ENCODE measurements at places on chromosomes 2 and 18.

DNA sequence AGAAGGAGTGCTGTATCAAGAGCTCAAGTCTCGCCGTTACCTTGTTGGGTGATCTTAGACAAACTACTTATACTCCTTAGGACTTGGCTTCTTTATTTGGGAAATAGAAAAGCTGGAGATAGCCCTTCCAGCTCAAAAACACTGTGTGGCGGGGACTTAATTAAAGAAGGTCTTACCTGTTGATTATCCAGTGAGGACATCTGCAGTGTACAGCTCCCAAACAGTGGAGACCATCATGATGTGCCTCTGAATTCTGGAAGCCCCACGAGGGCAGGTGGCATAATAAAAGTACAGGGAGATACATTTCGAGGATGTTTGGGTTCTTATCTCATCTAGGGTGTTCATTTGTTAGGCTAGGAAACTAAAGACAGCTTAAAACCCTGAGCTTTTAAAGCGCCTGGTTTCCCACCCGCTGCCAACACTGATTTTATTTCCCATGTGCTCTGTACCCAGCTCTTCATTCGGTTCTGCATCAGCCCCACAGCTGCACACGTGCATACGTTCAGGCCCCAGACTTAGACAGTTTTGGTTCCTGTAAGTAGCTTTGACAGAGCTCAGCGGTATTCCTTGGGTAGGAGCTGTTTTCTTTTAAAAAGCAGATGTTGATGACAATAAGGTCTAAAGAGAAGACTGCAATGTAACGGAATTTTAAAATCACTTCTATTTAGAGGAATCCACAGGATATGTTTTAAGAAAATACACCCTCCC, 80.5 kb upstream of the SIX2 start:
- DNase-seq = no peak

DNA sequence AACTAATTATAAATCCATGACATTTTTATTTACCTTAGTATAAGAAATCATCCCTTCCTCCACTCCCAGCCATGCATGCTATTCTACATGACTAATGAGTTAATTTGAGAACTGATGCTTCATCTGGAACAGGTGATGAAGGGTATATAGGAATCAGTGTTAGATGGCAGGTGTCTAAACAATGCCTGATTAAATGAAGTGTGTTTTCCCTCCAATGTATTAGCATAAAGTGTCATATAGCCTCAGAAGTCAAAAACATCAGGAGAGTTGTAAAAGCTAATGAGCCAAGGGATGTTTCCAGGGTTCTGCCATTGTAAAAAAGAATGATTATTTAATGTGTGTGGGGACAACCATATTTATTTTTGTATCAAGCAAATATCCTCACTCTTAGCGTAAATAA, 913.8 kb downstream of the DCC start:
- DNase-seq = no peak

- no peak for DNase-seq
Measured at GRCh38 chr18:24935008-24935407, 417.0 kb downstream of the ZNF521 start.

DNA sequence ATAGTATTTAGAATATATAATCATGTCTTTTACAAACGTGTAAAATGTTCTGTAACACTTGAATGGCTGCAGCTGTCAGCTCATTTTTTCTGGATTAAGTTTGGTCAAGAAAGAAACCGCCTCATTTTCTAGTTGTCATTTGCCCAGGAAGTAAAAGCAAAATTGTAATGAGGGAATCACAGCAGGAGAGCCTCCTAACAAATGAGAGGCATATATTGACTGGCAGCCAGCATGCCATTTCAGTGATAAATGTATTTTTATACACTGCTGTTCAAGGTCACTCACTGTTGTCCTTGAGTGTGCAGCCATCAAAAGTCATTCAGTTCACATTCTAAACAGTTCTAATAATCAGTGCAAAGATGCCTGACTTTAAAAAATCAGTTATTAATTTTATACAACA, 144.3 kb upstream of the BOD1L2 start:
- no peak for DNase-seq

GRCh38 chr2:233798335-233799086, 20.4 kb downstream of the MROH2A start:
- no peak for DNase-seq

- DNase-seq = no peak
Measured at GRCh38 chr2:191936882-191937405, 90.1 kb upstream of the CAVIN2 start.

DNA sequence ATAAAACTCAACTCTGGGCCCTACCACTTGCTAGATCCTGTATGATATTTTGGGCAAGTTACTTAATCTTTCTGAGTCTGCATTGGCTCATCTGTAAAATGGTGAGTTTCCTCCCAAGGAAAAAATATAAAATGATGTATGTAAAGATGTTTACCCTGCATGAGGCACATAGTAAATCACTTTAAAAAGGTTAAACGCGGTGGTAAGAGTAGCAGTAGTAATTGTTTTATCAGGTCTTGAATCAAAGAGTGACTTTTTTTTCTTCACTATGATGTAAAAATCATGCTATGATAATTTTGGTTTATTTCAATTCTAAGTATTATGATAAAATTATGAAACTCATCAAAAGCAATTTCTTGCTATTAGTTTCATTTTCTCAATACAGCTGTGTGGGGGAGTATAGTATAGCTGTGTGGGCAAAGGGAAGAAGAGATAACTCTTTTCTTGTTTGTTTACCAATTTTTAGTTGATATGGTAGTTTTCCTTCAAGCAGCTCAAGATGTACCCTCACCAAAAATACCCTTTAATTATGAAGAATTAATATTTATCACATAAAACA, 10.7 kb downstream of the ARHGAP15 start:
- DNase-seq = no peak

- DNase-seq = no peak
Measured at GRCh38 chr2:172458561-172459124, 31.3 kb downstream of the ITGA6 start.

GRCh38 chr2:238119756-238120462, 18.6 kb upstream of the KLHL30 start:
- no peak for DNase-seq

DNA sequence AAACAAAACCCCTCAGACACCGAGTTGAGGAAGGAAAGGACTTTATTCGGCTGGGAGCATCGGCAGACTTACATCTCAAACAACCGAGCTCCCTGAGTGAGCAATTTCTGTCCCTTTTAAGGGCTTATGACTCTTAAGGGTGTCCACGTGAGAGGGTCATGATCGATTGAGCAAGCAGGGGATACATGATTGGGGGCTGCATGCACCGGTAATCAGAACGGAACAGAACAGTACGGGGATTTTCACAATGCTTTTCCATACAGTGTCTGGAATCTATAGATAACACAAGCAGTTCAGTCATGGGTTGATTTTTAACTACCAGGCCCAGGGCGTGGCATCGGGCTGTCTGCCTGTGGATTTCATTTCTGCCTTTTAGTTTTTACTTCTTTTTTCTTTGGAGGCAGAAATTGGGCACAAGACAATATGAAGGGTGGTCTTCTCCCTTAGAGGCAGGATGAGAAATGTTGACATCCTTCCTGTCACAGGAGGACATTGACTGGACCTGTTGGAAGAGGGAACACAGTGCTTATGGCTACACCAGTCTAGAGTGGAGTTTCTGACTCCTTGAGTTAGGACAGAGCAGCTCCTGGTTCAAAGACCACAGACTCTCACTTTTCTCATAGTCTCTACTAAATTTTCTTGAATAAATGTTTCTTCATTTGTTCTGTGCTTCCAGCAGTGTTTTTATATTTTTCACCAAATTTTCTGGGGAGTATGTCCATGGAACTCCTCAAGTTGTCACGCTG, 35.8 kb downstream of the SPOPL start:
- no peak for DNase-seq

DNA sequence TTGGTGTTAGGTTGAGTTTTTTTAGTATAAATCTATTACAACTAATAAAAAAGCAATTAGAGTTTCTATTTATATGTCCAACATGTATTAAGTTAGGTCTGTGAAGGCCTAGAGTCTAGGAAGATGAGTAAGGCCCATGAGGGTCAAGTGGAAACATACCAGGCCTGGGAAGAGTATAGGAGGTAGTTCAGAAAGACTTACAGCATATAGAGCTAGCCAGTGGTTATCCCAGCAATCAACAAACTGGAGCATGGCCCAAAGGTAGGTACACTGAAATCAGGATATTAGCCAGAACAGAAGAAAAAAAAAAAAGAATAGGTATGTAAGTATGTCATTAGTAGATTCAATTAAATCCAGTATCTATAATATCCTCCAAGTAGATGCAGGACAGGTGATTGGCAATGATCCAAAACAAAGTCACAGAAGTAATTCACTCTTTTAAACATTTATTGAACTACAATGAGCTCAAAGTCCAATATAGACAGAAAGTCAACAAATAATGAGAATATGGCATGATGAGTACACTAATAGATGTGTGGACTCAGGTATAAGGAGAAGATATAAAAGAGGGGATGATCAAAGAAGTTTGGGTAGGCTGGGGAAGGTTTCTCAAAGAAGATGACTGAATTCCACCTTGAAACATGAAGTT, 70.3 kb downstream of the IKZF2 start:
- DNase-seq = no peak

DNA sequence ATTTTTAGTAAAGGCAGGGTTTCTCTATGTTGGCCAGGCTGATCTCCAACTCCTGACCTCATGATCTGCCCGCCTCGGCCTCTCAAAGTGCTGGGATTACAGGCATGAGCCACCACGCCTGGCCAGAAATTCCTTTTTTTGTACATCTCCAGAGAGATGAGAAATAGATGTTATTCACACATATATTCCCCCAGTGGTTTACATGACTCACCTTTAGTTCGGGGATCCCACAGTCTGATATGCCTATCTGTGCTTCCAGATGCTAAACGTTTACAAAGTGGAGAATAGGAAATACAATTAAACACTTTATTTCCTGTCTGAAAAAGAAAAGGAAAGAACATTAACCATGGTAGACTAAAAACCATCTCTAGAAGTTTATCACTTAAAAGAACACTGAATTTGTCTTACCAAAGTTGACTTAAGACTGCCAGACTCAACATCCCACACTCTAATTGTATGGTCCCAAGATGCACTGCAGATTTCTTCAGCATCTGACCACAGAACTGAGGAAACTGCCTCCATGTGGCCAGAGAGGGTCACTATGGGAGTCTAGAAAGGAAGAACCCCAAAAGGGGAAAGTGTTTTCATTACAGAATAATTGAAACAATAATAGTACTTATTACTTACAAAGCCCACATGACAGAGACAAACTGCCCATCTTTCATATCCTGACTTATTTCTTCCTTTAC, 12.6 kb upstream of the ICA1L start:
- no peak for DNase-seq

GRCh38 chr18:45166836-45167551, 448.3 kb upstream of the SLC14A2 start:
- no peak for DNase-seq

DNA sequence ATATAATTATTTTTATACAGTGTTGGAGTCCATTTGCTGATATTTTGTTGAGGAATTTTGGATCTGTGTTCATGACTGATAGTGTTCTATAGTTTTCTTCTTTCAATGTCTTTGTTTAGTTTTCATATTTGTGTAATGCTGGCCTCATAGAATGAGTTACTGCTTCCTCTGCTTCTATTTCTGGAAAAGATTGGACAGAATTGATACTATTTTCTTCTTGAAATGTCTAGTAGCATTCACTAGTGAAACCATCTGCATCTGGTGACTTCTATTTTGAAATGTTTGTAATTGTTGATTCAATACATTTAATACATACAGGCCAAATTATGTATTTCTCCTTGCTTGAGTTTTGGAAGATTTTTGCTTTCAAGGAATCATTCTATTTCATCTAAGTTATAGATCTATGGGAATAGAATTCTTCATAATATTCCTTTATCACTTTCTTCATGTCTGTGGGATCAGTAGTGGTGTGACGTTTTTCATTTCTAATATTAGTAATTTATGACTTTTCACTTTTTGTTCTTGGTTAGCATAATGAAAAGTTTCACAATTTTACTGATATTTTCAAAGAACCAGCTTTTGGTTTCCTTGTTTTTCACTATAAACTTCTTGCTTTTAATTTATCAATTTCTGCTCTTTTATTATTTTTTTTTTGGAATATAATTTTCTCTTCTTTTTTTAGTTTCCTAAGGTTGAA, 509.9 kb upstream of the VRK2 start:
- no peak for DNase-seq

DNA sequence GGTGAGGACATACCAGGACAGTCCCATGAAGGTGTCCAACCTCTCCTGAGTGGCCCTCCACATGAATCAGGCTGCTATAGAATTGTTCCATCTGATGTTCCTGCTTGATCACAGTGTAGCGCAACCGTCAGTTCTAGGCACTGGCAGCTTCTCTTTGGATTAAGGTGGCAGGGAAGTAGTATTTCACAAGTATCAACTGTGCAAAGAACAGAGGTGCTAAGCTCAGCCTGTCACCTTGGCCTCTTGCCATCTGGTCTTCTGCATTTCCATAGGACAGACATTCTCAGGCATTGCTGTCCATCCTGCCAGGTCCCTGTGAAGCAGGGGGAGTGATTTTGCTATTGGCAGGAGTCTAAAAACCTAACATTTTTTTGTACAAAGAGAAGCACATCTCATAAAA, 182.2 kb upstream of the EPAS1 start:
- DNase-seq = no peak

Data from cortex of kidney (tissue), 1 donor.